A549 (cell line): ENCODE measurements at places on chromosomes 12 and 14. TPM values are rescaled to one million over a fixed set of nuclear protein-coding genes. Genes with fewer than 3 reads are reported as not detected.

- DNase-seq = no peak
Observed at GRCh38 chr12:51760231-51760630, 88.3 kb downstream of the FIGNL2 start.

DNA sequence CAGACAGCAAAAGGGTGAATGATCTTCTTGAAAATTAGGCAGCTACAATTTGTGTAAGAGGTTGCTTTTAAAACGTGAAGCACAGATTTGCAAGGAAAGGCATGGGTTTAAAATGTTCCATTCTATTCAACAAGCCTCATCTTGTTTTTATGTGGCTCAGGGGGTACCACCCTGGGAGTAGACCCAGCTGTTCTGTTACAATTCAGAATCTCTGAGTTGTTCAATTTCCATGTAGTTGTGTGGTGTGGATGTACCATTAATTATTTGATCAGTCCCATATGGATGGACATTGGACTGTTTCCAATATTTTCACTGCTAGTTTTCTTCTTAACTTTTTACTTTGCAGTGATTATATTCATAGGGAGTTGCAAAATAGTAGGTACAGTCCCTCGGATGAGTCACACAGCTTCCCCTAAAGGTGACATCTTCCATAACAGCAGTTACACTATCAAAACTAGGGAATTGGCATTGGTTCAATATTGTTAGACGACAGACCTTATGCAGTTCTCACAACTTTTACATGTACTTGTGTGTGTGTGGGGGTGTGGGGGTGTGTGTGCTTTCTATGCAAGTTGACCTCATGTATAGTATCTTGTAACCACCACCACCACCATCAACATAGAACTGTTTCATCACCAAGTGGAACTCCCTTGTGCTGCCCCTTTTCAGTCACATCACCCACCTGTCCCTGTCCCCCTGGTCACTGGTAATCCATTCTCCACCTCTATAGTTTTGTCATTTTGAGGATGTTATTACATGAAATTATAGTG, 59.0 kb upstream of the CAPRIN2 start:
- no peak for DNase-seq

- DNase-seq = no peak
Observed at GRCh38 chr12:67784831-67785230, 136.3 kb downstream of the DYRK2 start.

DNA sequence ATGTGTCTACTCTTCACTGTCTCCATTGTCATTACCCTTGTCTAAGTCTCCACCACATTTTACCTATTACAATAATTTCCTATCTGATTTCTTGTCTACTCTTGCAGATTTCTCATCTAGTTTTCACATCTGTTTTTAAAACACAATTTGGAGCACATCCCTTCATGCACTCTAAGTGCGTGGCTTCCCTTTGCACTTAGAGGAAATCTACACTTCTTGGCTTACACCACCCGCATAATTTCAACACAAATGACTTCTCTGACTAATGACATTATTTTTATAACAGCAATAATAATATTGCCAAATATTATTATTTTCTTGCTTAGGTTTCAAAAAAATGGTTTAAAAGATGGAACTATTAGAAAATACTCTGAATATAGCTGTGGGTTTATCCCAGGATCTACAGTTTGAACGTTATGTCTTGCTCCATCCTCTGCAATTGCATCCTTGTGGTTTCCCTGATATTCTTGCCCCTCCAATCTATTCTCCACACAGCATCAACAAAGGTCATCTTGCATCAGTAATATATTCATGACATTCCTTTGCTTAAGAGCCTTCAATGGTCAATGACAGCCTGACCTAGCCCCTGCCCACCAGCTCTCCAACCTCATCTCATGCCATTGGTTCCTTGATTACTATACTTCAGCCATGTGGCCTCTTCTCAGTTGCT, 153.7 kb downstream of the SLC25A21 start:
- no peak for DNase-seq

DNA sequence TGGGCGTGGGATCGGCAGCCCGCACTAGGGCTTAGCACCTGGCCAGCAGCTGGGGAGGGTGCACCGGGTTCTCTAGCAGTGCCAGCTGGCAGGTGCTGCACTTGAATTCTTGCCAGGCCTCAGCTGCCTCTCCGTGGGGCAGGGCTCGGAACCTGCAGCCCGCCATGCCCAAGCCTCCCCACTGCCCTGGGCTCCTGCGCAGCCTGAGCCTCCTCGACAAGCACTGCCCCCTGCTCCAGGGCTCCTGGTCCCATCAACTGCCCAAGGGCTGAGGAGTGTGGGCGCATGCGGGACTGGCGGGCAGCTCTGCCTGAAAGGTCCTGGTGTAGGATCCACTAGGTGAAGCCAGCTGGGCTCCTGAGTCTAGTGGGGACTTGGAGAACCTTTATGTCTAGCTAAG, 30.6 kb upstream of the SDR39U1 start:
- DNase-seq = no peak

DNA sequence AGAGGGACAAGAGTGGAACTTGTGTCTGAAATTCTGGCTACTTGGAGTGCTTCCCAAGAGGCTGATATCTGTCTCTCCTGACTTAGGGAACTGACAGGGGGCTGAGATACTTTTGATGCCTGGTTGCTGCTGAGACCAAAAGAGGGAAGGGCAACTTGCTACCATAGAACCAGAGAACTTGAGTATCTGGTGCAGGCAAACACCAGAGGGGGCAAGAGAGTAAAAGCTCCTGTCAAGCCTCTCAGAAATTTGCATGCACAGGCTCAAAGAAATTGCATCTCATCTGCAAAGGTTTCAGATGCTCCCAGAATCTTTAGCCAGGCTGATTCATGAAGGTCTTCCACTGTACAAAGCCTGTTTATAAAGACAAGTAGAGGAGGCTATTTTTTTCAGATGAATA, 391.3 kb upstream of the FOXG1 start:
- DNase-seq = peak; percentile 19

DNA sequence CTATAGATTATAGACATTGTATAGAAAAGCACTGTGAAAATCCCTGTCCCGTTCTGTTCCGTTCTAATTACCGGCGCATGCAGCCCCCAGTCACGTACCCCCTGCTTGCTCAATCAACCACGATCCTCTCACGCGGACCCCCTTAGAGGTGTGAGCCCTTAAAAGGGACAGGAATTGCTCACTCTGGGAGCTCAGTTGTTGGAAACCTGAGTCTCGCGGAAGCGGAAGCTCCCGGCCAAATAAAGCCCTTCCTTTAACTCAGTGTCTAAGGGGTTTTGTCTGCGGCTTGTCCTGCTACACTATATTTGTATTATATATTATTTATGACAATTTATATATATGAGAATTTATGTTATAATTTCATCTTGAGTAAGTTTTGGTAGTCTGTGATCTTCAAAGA, 213.6 kb upstream of the AMIGO2 start:
- DNase-seq = no peak

DNA sequence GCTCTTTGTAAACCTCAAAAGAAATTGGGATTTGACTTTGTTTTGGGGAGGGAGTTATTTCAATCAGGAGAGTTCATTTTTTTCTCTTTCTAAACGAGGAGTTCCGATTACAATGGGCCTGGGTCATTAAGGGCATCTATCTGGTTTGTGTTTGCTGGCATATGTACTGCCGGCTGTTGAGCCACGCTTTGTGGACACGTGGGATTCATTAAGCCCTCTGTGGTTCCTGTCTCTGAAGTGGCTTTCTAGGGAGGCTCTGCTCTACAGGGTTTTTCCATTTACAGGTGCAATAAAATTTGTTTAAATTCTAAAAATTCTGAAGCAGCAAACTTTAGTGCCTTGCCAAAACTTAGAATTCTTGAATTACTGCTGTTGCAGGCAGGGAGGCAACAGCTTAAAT, 57.9 kb downstream of the GNS start:
- DNase-seq = no peak

DNA sequence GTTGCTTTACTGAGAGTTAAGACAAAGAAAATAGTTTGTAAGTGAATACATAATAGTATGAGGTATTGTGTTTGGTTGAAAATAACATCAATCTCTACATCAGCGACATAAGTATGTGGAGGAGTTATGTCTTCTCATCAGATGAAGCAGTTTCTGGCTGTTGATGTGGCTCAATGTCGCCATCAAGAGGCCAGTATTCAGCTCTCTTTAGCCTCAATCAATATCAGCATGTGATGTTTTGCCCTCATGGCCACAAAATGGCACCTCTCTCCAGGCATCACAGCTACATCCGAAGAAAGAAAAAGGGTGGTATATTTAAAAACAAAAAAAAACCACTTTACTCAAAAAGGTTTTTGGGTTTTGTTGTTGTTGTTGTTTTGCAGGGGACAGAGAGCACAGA, 302.3 kb upstream of the TMEM132C start:
- DNase-seq = no peak

DNA sequence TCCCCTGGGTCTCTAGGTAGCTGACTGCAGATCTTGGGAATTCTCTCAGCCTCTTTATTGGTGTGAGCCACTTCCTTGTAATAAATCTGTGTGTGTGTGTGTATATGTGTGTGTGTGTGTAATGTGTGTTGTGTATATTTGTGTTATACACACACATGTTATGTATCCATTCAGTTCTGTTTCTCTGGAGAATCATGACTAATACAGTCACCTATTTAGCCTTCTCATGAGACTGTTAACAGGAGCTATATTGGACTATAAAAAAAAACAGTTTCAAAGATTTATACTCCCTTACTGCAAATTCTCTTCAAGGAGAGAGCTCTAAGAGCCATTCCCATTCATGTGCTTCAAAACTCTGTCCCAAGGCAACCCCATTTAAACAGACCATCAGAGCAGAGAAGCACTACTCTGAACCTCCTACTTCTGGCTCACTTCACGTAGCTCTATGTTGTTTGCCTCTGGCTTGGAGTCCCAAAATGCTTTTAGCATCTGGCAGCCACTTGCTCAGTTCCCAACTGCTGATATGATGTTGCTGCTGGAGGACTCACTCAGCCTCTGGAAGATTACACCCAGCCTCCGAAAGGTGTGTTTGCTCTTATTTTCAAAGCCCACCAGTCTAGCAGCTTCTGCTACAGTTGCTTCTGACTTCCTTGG, 48.7 kb upstream of the KITLG start:
- no peak for DNase-seq

GRCh38 chr12:127165567-127166392, 1101.2 kb upstream of the TMEM132C start:
- DNase-seq = peak; percentile 93

GRCh38 chr12:109820816-109821381, 12.3 kb downstream of the TRPV4 start:
- DNase-seq = no peak

GRCh38 chr12:90618586-90618985, 336.4 kb downstream of the CCER1 start:
- no peak for DNase-seq

- DNase-seq = no peak
Observed at GRCh38 chr12:28800129-28800528, 348.9 kb upstream of the FAR2 start.

DNA sequence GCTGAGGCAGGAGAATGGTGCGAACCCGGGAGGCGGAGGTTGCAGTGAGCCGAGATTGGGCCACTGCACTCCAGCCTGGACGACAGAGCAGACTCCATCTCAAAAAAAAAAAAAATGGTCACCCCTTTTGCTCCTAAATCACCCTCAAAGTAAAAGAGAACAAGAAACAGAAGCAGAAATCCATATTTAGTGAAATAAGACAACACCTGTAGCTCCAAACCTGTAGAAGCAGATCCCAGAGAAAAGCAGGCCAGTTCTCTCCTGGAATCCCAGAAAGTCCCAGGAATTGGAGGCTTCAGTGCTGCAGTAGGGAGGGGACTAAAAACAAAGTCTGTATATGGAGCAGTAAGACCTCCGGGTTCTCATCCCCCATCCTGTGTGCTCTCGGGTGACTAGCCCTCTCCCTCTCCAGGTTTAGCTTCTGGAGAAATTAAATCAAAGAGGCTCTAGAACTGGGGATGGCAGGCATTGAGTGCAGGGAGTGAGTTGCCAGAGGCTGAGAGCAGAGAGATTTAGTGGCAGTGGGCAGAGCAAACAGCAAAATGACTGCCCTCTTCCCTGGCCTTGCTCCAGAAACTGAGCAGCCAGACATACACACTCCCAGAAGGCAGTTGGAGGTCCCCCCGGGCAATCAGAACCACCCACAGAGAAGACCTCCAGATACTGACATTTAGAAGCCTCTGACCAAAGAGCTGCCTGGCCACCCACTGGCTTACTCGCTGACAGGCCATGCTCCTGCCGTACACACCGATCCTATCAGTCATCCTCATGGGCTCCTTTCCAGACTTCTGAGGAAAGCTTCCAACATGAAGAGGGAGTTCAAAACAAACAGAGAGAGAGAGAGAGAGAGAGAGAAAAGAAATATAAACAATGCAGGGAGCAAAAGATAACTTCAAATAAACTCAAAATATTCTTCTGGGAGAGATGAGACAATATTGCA, 6.3 kb upstream of the MLXIP start:
- DNase-seq = peak; percentile 94

DNA sequence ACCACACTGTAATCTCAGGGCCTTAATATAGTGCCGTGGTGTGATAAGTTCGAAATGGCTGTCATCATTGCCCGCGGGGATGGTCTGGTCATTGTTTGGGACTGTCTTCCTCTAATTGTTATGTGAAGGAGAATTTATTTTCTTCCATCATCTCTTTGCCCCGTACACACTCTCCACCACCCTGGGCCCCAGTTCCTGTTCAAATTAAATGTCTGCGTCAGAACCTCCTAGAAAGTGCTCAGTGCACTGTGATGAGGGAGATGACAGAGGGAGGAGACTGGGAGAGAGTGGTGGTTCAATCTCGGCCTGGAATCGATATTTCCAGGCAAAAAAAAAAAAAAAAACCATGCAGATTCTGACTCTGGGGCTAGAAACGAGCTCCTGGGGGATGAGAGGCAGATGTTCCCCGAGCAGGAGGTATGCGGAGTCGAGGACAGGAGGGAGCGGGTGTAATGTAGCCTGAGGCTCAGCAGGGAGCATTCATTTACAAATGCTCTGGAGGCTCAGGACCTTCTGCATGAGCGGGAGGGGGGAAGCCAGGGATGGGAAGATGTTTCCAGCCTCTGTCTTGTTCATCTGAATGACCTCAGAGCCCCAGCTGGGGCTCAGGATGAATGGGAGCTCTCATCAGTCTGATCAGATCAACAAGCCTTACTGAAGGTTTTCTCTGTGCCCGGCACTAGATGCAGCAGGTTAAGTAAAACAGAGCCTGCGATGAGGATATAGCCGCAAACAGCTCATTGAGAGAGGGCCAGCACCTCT, 219.5 kb downstream of the TBX5 start:
- no peak for DNase-seq

GRCh38 chr12:2226641-2227040, 173.9 kb downstream of the CACNA1C start:
- no peak for DNase-seq

- no peak for DNase-seq
Observed at GRCh38 chr14:103016594-103016993, 40.8 kb downstream of the CDC42BPB start.

- DNase-seq = no peak
Observed at GRCh38 chr14:71056168-71056567, 148.9 kb downstream of the PCNX1 start.

- DNase-seq = no peak
Observed at GRCh38 chr12:104182621-104183378, 32.8 kb upstream of the TXNRD1 start.

GRCh38 chr14:50794068-50794645, 36.8 kb downstream of the NIN start:
- no peak for DNase-seq

GRCh38 chr12:111440631-111441030, 34.9 kb downstream of the SH2B3 start:
- DNase-seq = no peak

AICDA gene
- polyA plus RNA-seq = 0.05 to 0.16 TPM (median 0.05 TPM) in 3 replicates

ITGA7 gene
- 1.7 to 2.0 TPM (median 1.9 TPM) in 3 replicates for polyA plus RNA-seq

SLC6A13 gene
- polyA plus RNA-seq = 0.20 to 0.61 TPM (median 0.49 TPM) in 3 replicates

PCNX4 gene
- polyA plus RNA-seq = 24.2 to 26.0 TPM (median 24.4 TPM) in 3 replicates

AMN gene
- polyA plus RNA-seq = 0.46 to 0.67 TPM (median 0.58 TPM) in 3 replicates

SCNN1A gene
- polyA plus RNA-seq = 4.3 to 6.0 TPM (median 5.7 TPM) in 3 replicates

PSEN1 gene
- polyA plus RNA-seq = 37.7 to 38.1 TPM (median 38.0 TPM) in 3 replicates

TIGAR gene
- 24.5 to 30.6 TPM (median 25.2 TPM) in 3 replicates for polyA plus RNA-seq
